Naive thymus-derived CD4-positive, alpha-beta T cell (primary cell): ENCODE measurements at places on chromosomes 4 and X. TPM values are rescaled to one million over a fixed set of nuclear protein-coding genes. Genes with fewer than 3 reads are reported as not detected.

Gene SLC10A7
- total RNA-seq, result 16.1 TPM

Gene ZNF718
- total RNA-seq, result 10.3 and 11.4 TPM in 2 replicates

Gene GRIA2
- not detected for total RNA-seq

Gene VSIG4
- total RNA-seq, result 0.89 TPM

Gene POU4F2
- not detected for total RNA-seq

Gene CFAP47
- total RNA-seq, result not detected

Gene RPS6KA6
- total RNA-seq, result not detected

Gene NALF2
- 0.28 and 0.34 TPM in 2 replicates for total RNA-seq

Gene ATP2B3
- total RNA-seq, result not detected

Gene DOK7
- not detected for total RNA-seq

Gene DRD5
- not detected for total RNA-seq

Gene SLC10A6
- total RNA-seq, result not detected

Gene TEX11
- not detected for total RNA-seq

Gene CLDN34
- not detected in 2 replicates for total RNA-seq

Gene HSFX2
- 0.82 TPM in 1 of 2 replicates, not detected in the other for total RNA-seq

Gene WDFY3
- total RNA-seq, result 4.5 TPM

Gene CABS1
- not detected for total RNA-seq

Gene TMEM271
- total RNA-seq, result not detected

Gene TASL
- total RNA-seq, result 2.1 TPM
